ENCODE measurements at places on chromosomes 3 and 15. TPM values are rescaled to one million over a fixed set of nuclear protein-coding genes. Genes with fewer than 3 reads are reported as not detected.

TPRG1 gene
- 2.4 TPM for total RNA-seq

EIF4G1 gene
- total RNA-seq: 376 TPM

CHST14 gene
- total RNA-seq: 40.4 TPM

RFX7 gene
- total RNA-seq: 48.9 TPM

PAK6 gene
- 11.1 TPM for total RNA-seq

MORF4L1 gene
- total RNA-seq: 450 TPM

RGMA gene
- 24.3 TPM for total RNA-seq

- no peak for DNase-seq
These were observed 28.5 kb downstream of the UBE2E1 start for GRCh38 chr3:23834082-23834870.

- DNase-seq: no peak
These were observed 193.9 kb downstream of the XXYLT1 start for GRCh38 chr3:195076981-195077610.

DNA sequence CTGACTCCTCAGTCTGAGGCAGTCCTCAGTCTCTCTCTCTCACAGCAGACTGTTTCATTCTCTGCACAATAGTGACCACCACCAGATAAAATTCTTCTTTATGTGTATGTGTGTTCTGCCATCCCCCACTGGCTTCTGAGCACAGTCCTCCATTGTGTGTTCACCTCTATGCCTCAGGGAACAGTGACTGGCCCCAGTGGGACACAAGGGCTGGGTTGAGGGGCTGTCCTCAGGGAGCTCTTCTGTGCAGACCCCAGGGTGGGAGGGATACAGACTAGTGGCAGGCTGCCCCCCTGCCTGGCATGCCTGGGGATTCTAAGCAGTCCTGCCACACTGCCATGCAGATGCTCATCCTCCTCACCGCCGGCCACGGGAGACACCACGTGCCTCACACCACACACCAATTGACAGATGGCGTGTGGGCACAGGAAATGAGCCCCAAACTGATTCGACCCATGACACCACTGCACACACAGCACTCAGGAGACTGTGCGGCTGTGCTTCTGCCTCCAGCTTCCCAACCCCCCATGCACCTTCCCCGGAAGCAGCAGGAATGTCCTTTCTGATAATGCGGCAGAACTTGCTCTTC lies 237.6 kb upstream of the CHRNA7 start:
- no peak for DNase-seq

DNA sequence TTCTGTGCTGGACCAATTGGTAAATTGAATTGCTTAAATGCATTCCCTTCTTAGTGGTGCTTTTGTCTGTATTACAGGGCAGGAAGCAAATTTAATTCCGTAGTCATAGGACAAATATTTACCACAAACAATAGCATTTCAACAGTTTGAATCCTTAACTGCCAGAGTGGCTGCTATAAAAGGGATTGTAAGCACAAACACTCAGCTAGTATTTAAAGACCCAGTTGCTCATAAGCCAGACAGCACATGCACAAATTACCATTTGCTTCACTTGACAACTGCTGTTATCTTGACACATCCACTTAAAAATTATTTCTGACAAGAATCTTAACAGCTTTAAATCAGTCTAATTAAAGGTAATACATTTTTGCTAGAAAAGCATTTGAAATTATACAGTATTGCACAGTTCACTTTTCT lies 490.2 kb upstream of the ADAMTS9 start:
- DNase-seq: no peak

GRCh38 chr3:31242026-31242960 lies 290.4 kb upstream of the STT3B start:
- no peak for DNase-seq

DNA sequence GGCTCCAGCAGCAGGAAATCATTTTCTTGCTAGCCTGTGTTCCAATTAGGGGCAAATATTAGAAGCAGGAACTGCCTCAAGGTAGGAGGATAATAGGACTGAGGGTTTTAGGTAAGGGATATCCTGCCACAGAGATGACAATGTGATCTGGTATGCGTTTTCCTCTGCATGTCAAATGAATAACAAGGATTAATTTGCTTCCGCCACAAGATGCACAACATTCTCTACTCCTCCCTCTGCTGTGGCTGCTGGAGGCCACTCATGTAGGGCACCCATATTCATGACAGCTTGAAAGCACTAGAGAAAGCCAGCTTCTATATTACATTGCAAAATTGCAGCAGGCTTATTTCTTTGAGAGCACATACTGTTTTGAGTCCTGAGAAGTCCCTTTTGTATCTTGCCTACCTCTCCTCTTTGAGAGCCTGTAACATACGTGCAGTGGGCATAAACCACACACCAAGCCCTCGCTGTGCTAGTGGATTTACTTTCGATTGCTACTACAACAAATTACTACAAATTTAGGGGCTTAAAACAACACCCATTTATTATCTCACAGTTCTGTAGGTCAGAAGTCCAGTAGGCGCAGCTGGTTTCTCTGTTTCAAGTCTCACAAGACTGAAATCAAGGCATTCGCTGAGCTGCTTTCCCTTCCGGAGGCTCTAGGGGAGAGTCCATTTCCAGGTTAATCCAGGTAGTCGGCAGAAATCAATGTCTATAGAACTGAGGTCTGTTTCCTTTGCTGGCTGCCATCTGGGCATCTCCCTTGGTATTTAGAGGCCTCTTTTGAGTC lies 5.9 kb upstream of the CD47 start:
- DNase-seq: no peak

- DNase-seq: no peak
These were observed 20.7 kb downstream of the KLF13 start for GRCh38 chr15:31347067-31347975.

DNA sequence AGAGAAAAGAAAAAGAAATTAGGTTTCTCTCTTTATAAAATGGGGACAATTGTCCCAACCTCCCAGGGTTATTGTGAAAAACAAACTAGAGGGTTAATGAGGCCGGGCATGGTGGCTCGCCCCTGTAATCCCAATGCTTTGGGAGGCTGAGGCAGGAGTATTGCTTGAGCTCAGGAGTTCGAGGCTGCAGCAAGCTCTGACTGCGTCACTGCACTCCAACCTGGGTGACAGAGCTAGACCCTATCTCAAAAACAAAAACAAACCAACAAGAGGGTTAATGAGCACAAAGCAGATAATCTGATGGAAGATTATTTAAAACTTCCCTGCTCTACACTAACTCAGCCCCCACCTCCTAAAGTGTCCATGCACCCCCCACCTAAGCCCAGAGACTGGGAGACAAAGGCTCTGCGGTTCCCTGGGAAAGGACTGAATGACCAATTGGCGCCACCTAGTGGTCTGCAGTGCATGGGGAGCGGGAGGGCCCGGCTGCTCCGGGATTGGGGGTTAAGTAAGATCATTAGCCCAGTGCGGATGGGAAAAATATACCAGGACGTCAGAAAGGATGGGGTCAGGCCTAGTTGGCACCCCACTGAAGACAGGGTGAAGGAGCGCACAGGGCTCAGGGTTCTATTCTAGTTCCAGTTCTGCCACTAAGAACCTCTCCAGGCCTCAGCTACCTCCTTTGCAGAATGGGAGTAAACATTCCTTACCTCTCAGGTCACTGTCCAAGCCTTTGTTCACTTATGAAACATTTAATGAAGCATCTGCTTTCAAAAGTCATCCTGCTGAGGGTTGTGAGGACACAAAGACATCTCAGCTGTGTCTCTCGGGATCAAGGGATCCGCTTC lies 15.6 kb downstream of the PIF1 start:
- DNase-seq: peak; percentile 77

DNA sequence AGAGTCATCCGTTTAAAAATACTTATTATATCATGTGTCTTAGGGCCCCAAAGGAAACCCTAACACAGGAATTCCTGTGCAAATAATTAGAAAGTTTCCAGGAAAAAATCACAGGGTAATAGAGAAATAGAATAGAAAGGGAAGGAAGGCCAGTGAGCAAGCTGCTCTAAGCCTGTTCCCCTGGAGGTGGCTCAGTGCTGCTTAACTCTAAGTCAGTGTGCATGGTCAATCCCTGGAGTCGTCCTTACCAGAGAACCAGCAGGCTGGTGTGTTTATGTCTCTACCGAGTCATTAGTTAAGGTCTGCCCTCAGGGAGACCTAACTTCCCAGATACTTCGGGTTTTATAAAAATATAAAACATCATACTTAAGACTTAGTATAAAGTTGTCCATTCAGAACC lies 21.0 kb upstream of the MCF2L2 start:
- DNase-seq: no peak

DNA sequence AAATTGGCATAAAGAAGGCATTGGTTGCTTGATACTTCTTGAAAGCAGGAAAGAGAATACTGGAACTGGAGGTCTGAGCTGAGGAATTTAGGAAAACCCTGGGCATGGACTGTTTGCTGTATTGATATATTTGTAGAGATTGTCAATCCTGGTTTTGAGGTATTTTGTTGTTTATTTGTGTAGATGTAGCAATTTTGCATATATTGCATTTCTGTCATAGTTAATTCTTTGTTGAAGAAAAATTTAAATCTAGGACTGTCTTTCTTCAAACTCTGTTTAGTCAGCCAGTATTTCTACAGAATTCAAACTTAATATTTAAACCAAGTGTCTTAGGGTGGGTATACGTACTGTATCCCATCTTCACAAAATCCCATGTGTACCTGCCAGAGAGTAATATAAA lies 9.5 kb downstream of the STT3B start:
- no peak for DNase-seq

- no peak for DNase-seq
These were observed 16.1 kb downstream of the HMG20A start for GRCh38 chr15:77436822-77437221.

DNA sequence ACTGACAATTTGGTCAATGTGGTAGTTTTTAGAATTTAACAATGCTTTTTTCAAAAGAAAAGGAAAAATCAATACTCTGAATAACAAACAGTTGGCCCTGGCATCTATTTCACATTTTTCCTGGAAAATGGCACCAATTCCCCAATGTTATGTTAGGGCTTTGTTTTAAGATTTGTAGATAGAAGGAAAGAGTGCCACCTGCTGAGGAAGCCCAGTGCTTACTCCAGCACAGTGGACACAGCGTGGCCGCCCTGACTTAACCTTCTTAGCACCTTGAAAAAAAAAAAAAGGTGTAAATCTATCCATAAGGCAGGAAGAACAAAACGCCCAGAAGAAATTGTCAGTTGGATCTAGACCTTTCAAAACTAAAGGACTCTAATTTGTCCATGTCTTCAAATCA lies 110.7 kb upstream of the CNTN4 start:
- no peak for DNase-seq

DNA sequence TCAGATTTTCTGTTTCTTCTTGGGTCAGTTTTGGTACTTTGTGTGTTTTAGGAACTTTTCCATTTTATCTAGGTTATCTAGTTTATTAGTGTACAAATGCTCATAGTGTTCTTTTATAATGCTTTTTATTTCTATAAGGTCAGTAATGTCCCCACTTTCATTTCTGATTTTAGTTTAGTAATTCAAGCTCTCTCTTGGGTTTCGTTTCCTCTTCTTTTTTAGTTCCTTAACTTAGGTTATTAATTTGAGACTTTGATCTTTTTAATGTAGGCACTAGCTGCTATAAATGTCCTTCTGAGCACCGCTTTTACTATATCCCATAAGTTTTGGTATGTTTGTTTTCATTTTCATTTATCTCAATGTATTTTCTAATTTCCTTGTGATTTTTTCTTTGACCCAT lies 27.0 kb upstream of the CD200R1L start:
- no peak for DNase-seq

DNA sequence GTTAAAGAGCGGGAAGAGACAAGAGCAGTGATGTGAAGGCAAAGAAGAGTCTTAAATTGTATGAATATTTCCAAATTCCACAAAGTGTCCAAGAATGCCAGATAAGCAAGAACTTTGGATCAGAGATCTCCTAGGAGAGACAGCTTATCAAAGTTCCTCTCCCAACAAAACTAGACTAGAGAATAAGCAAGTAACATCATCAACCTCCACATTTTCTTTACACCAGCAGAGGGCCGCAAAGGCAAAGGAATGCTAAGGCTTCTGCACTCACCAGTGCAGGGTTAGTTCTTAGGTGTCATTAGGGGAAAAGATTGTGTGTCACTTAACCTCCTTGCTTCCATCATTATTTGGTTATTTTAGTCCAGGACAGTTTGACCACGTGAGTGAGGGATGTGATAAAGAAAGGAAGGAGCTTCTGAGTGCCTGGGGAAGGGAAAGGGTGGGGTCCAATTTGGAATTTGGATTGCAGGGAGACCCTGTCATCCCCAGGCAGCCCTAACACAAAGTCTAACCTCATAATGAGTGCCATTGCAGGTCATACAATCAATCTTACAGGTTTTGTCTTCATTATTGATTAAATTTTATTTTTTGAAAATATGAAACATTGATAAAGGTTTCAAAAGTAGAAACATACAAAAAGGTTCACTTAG lies 7.5 kb upstream of the CMTM6 start:
- no peak for DNase-seq

GRCh38 chr3:87173776-87174175 lies 53.3 kb upstream of the CHMP2B start:
- no peak for DNase-seq

- DNase-seq: no peak
These were observed 15.5 kb downstream of the GRM2 start for GRCh38 chr3:51722362-51722761.

GRCh38 chr15:91925794-91926193 lies 72.3 kb downstream of the SLCO3A1 start:
- no peak for DNase-seq

DNA sequence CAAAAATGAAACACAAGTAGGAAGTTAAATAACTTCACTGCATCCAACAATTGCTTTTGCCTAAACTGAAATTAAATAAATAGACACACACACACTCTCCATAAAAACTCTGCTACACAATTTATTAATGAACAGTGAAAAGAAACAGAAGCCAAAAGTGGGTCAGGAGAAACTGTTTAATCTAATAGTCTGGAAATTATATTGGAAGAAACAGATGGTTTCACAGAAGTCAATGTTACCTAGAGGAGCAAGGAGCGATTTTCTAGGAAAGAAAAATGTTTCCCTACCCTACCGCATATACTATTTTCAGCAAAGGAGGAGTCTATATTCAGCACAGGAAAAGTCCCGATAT lies 32.0 kb downstream of the RFTN1 start:
- DNase-seq: no peak

- no peak for DNase-seq
These were observed 8.5 kb upstream of the BDH1 start for GRCh38 chr3:197564097-197564843.

DNA sequence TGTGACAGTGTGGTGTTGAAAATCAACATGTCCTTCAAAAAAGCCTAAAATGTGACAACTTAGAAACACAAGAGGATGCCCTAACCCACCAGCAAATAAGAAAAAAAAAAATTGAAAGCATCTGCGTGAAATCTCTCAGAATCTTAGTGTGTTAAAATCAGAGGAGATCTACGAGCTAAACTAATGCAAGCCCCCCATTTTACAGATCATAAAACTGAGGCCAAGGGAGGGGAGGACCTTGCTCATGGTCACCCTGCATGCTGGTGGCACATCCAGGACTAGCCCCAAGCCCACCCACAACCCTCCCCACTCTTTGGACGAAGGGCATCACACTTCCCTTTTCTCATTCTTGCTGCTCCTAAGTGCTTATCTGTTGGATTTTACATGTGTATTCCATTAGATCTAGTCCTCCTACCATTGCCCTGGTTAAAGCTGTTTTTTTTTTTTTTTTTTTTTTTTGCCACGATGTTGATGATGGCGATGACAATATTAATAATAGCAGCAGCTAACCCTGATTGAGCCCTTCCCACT lies 29.1 kb upstream of the NOX5 start:
- DNase-seq: no peak

GRCh38 chr15:72873379-72874233 lies 90.0 kb upstream of the ADPGK start:
- DNase-seq: no peak

Measured in mesothelial cell of epicardium (in vitro differentiated cells).